ENCODE measurements at places on chromosomes 6 and 20.

DNA sequence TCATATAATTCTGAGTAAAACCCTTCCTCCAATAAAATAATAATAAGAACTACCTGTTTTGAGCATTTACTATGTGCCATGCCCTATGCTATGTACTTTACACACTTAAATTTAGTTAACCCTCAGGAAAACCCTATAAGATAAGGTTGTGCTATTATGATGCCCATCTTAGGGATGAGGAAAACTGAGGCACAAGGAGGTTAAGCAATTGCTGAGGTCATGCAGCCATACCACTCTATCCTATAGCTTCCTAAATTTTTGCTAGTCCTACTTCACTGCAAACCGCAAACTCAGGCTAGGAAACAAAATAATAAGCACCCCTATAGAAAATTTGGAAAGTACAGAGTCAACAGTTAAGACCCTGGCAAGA lies 38.9 kb upstream of the GFOD1 start:
- DNase-seq = no peak

GRCh38 chr6:63014290-63014689 lies 197.0 kb upstream of the FKBP1C start:
- DNase-seq = no peak

DNA sequence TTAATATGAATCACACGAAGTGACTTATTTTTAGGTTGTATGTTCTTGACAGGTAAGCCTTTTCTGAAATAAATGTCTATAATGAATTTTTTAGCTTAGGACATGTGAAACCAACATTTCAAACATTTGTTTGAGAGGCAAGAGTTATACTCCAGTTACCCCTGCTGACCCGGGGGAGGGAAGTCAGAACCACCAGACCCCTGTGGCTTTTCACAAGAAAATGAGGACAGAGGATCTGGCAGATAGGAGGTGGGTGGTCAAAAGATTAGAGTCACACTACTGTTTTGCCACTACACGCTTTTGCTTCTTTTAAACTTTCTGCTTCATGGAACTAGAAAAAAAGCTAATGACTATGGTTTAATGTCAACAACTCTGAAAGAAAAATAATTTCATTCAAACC lies 27.5 kb upstream of the ADGRF4 start:
- no peak for DNase-seq

- DNase-seq = no peak
Measured at GRCh38 chr6:149285626-149286025, 31.9 kb upstream of the TAB2 start.

DNA sequence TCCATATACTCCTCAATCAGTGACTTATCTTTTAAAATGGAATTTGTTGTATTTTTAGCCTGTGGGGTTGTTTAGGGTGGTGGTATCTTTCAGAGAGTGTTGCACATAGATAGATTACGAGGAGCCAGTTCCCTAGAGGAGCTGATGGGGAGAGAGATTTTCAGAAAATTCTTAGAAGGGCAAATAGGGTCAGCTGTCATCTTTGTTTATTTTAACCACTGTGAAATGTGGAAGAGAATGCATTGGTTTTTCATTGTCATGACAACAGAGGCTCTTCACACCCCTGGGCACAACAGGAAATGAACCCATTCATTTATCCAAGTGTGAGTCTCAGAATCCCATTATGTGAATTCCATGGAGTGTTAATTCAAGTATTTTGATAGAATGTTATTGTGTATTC lies 188.4 kb downstream of the JARID2 start:
- DNase-seq = no peak

DNA sequence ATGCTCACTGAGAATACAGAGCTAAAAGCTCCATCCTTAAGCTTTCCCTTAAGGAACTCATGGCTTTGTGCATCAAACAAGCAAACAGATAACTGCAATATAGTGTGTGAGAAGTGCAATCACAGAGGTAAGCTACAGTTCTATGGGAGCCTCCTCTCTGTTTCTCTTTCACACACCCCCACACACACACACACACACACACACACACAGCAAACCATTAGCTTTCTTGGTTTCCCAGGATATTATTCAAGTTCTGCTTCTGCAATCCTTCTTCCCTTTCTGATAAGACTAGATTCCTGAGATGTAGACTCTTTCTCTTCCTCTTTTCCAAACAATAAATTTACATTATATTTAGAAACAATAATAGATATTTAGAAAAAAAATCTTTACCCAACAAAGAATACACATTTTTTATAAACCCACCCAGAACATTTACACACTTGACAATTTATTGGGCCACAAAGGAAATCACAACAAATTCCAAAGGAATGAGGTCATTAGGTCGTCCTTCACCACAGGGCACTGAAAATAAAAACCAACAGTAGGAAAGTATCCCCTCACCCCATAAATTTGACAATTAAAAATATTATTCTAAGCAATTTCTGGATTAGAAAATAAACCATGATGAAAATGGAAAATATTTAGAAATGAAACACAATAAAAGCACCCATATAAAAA lies 9.3 kb upstream of the GFOD1 start:
- DNase-seq = no peak

DNA sequence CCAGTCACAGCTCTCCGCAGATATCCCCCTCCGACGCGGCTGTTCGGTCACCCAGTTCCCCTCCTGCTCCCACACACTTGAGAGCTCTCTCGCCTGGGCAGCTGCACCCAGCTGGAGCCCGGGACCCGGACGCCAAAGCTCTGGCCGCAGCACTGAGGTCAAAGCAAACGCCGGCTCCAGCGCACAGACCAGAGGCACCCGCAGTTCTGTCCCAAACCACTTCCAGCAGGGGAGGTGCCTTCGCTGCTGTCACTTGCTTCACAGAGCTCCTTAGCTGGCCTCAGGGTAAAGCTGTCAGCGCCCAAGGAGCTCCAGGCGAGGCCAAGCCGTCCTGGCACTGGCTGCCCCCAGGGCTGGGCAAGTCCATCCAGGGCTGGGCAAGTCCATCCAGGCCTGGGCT lies 27.9 kb downstream of the SLC2A4RG start:
- DNase-seq = no peak

GRCh38 chr6:163427498-163428254 lies 13.2 kb downstream of the QKI start:
- DNase-seq = no peak

- no peak for DNase-seq
Measured at GRCh38 chr6:139891471-139891870, 517.0 kb upstream of the CITED2 start.

- DNase-seq = no peak
Measured at GRCh38 chr6:4359108-4359730, 223.8 kb upstream of the ECI2 start.

DNA sequence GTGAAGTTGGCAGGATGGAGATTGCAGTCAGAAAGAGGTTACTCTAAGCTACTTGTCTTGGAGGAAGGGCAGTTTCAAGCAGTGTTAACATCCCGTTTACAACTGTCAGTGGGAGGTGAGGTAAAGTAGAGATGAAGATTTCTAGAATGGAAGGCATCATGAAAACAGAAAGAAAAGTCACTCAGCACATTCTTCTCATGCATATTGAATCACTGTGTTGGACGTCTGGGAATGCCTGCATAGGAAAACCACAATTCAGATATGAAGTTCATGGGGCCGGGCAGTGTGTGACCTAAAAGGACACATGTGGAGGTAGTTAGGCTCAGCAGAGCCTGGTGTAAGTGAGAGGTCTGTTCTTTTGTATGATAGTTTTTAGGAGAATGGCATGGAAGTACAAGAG lies 73.5 kb upstream of the LAMP5 start:
- no peak for DNase-seq

- no peak for DNase-seq
Measured at GRCh38 chr6:125041740-125042459, 79.7 kb downstream of the RNF217 start.

- DNase-seq = no peak
Measured at GRCh38 chr6:16360365-16360764, 122.0 kb downstream of the GMPR start.

DNA sequence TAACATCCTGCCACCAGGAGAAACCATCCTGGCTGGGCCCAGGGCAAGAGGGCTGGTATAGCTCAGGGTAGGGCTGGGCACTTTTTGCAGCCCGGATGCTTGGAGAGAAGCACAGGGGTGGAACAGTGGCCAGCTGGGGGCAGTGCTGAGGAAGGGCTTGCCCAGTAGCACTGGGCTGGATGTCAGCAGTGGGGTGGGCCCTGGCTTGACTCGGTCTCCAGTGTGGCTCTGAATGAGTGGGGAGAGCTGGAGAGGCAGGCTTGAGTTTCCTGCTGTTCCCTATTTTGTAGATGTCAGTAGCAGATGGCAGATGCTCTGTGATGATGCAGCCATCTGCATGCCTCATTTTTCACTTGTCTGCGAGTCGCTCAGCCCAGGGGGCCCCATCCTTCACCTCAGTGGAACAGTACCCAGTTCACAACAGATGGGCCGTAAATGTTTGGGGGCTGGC lies 56.3 kb upstream of the TULP1 start:
- DNase-seq = peak; percentile 3

GRCh38 chr20:53937339-53937741 lies 133.1 kb downstream of the BCAS1 start:
- DNase-seq = no peak

- DNase-seq = no peak
Measured at GRCh38 chr20:62378215-62378614, 8.7 kb upstream of the RPS21 start.

GRCh38 chr6:31239854-31240253 lies 32.0 kb downstream of the HLA-C start:
- no peak for DNase-seq

GRCh38 chr20:4942331-4942730 lies 59.0 kb downstream of the SLC23A2 start:
- no peak for DNase-seq

DNA sequence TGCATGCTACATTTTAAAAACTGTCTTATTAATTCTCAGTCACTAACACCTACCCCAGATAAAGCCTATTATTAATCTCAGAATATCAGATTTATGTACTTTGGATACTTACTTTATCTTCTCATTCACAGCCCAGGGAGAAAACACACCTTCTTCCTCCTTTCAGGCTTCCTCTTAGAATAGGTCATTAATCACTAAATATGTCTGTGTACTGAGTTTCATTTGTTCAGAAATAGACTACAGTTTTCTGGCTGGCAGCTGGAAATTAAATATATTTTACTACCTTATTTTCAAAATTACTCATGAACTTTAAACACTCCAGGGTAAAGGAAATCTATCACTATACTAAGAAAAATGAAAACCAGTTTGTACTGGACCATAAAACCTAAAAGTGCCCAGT lies 147.7 kb upstream of the DST start:
- no peak for DNase-seq

GRCh38 chr20:63166193-63167020 lies 49.5 kb downstream of the YTHDF1 start:
- no peak for DNase-seq

DNA sequence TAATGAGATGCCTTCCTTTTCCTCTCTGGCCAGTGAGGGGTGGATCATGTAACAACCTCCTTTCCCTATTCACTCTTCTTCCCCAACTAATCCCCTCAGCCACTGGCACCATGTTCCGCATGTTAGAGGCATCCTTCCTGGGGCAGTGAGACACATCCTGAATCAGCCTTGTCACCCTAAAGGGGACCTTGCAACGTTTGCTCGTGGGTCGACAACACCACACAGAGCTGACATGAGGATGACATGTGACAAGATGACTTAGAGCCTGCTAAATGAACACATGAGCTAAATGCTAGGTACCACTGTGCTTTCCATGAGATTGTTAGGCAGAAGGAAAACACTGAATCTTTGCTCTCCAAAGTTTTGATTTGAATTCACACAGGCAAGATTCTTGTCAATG lies 129.2 kb downstream of the ATXN1 start:
- no peak for DNase-seq

DNA sequence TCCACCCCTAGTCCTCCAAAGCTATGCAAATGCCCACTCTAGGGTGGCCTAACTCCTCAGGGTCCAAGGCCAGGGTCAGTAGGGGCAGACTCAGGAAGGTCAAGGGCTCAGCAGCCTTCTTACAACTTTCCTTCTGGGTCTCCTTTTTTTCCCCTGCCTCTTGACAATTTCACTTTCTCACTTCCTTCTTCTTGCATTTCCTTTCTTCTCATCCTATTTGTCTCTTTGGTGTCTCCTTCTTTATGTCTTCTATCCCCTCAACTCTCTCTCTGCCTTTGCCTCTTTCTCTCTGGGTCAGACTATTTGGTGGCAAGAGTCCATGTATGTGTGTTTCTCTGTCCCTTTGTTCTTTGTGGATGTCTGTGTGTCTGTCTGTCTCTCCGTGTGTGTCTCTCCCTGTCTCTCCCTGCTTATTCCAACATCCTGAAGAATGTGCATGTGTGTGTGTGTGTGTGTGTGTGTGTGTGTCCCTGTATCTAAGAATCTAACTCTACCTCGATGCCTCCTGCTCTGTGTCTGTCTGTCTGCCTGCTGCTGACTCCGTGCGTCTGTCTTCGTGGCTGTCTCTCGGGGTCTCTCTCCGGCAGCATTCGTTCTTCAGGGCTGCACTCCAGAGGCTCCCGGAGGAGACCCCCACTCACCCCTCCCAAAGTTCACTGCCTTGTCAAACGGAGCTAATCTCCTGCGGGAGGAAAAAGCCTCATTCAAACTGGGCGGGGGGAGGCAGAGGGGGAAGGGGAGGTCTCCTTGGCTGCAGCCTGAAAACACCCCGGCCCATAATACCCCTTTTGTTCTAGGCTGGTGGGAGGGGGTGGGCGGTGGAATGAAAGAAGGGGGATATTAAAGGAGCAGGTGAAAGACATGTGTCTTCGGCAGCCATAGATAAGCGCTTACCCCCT lies 51.7 kb upstream of the FOXP4 start:
- no peak for DNase-seq

DNA sequence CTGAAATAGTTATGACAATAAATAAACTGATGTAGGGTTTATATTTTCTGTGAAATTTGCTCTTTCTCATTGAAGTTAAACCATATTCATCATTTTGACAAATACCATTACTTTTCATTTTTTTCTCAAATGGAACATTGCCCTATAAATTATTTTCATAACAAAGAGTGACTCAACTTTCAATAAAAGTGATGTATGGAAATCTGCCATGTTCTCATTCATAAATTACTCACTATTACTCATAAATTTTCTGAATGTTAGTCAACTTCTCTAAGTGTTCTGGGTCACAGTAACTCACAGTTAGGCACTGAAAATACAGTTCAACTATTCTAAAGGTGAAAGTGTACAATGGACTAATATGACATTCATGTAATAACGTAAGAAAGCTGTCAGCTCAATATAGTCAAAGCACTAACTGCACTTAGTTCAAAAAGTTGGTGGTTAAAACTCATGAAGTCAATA lies 19.0 kb upstream of the STX11 start:
- DNase-seq = no peak

DNA sequence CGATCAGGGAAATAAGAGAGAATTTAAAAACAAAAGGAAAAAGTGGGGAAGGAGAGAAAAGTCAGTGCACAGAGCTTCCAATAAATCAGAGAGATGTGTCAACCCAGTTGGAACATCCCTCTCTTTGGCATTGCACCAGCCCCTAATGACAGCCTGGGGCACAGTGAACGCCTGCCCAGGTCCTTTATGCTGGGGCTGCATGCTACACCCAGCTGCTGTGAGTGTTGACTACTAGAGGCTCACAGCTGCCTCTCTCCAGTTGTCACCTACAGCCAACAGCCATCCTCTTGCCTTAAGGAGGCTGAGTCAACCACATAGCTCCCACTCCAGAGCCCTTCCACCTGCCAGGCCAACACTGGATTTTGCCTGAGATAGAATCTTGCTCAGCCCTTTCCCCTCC lies 19.0 kb downstream of the OR2H2 start:
- no peak for DNase-seq
